Urothelium cell line (cell line): ENCODE measurements at places on chromosomes 5 and 9.

GRCh38 chr9:16817514-16817913 is 53.0 kb downstream of the BNC2 start:
- DNase-seq, result no peak

DNA sequence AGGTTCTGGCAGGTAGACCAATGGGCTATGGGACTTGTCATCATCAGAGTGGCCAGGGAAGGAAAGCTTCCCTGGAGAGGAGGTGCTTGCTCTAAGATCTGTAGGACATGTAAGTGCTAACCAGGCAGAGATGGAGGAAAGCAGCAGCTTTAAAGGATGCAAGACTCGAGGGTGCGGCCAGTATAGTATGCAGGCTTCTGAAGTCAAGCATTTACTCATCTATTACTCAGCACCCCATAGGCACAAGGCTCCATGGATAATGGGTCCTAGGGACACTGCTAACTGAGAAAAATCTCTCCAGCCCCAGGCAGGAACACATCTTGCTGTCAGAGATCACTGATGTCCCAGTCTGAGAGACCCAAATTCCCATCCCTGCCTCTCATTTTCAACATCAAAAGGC is 49.7 kb downstream of the WWC1 start:
- DNase-seq, result no peak

GRCh38 chr9:16309469-16310271 is 560.8 kb downstream of the BNC2 start:
- no peak for DNase-seq

DNA sequence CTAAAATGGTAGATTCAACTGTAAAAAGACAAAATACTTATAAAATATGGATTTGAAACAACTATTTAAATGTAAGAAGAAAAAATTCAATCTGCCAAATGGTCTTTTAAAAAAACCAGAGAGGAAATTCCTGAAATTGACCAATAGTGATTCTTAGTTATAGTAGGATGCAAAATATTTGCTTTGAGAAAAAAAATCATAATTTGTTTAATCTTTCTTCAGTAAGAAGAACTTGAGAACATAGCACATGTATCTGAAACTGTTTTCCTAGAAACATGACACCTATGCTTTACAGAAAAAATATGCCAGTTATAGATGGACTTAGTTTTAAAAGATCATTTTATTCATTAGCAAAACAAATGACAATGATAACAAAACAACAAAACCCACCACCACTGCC is 186.9 kb upstream of the CD180 start:
- no peak for DNase-seq

- no peak for DNase-seq
These were observed 42.4 kb upstream of the F2RL1 start for GRCh38 chr5:76776391-76776790.
